ENCODE measurements at places on chromosomes 2 and 18.

- H3K4me1 ChIP-seq: peaks cover 2% of the 10 kb centered on the region
- no peak for DNase-seq
- H3K27me3 ChIP-seq: peaks cover 5% of the 10 kb centered on the region
- no peak overlapping the region for H3K27ac ChIP-seq
Measured at GRCh38 chr2:84288293-84288692, 170.8 kb downstream of the SUCLG1 start.

- H3K27me3 ChIP-seq: no peaks in the 10 kb centered on the region
- no peaks in the 10 kb centered on the region for H3K36me3 ChIP-seq
- H3K4me1 ChIP-seq: no peaks in the 10 kb centered on the region
- no peak overlapping the region for H3K27ac ChIP-seq
- H3K4me3 ChIP-seq: no peak overlapping the region
- no peak for DNase-seq
Measured at GRCh38 chr2:76749858-76750257, 772.3 kb downstream of the LRRTM4 start.

GRCh38 chr2:49152824-49153223 lies 1.5 kb downstream of the FSHR start:
- no peaks in the 10 kb centered on the region for H3K27me3 ChIP-seq
- no peak for DNase-seq
- H3K36me3 ChIP-seq: no peaks in the 10 kb centered on the region

- no peaks in the 10 kb centered on the region for H3K27me3 ChIP-seq
- no peak for DNase-seq
- no peak overlapping the region for H3K27ac ChIP-seq
- no peak overlapping the region for H3K4me3 ChIP-seq
Measured at GRCh38 chr2:155368934-155369333, 670.4 kb downstream of the KCNJ3 start.

- H3K4me1 ChIP-seq: peaks cover 26% of the 10 kb centered on the region
- peak overlapping the region; percentile 28 for H3K27ac ChIP-seq
- H3K4me3 ChIP-seq: peak overlapping the region; percentile 73
- peaks cover 2% of the 10 kb centered on the region for H3K36me3 ChIP-seq
- H3K27me3 ChIP-seq: no peaks in the 10 kb centered on the region
Measured at GRCh38 chr2:25822190-25823117, 55.8 kb downstream of the ASXL2 start.

GRCh38 chr2:145203891-145204290 lies 684.0 kb upstream of the ZEB2 start:
- no peaks in the 10 kb centered on the region for H3K36me3 ChIP-seq
- H3K27me3 ChIP-seq: no peaks in the 10 kb centered on the region
- DNase-seq: no peak
- H3K4me3 ChIP-seq: no peak overlapping the region
- peaks cover 3% of the 10 kb centered on the region for H3K4me1 ChIP-seq

- no peak overlapping the region for H3K4me3 ChIP-seq
- DNase-seq: no peak
- H3K27ac ChIP-seq: no peak overlapping the region
- H3K27me3 ChIP-seq: no peaks in the 10 kb centered on the region
Measured at GRCh38 chr2:200871151-200871550, 6.7 kb upstream of the CLK1 start.

DNA sequence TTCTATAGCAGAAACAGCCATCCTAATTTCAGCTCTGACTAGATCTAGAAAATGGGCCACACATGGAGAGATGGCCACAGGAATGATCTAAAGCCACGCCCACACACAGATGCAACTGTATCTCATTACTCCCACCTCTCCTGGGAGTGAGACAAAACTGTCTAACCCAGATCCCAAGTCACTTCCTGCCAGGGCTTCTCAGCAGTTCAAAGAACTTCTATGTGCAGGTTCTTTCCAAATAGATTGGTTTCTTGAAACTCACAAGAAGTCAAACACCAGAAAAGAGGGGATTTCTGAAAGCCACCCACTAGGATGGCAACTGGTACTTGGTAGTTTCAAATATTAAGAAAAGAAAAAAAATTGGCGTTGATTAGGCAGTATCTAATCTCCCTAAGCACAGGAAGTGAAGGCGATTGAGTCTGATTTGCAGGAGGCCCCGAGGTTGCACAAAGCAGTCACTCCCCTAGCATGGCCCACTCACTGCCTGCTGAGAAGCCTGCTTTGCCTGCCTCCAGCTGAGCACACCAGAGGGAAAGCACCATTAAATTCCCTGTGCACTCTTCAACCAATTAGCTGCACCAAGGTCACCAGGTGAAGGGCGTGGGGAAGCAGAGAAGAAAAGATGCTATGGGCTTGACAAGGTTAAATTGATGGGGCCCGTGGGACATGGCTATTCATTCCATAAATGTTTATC lies 51.1 kb downstream of the PAPOLG start:
- H3K4me3 ChIP-seq: no peak overlapping the region
- no peak for DNase-seq
- H3K27me3 ChIP-seq: no peaks in the 10 kb centered on the region
- H3K36me3 ChIP-seq: no peaks in the 10 kb centered on the region

GRCh38 chr2:227782804-227783203 lies 30.8 kb upstream of the CCL20 start:
- H3K27ac ChIP-seq: peak overlapping the region; percentile 85
- peaks cover 5% of the 10 kb centered on the region for H3K27me3 ChIP-seq

GRCh38 chr2:210170446-210171303 lies 534 bp downstream of the KANSL1L start:
- DNase-seq: peak; percentile 96
- peak overlapping the region; percentile 90 for H3K27ac ChIP-seq
- peaks cover 9% of the 10 kb centered on the region for H3K4me1 ChIP-seq
- H3K36me3 ChIP-seq: no peaks in the 10 kb centered on the region
- H3K27me3 ChIP-seq: peaks cover 4% of the 10 kb centered on the region

- no peaks in the 10 kb centered on the region for H3K4me1 ChIP-seq
- no peaks in the 10 kb centered on the region for H3K36me3 ChIP-seq
Measured at GRCh38 chr18:42578792-42579191, 536.7 kb downstream of the RIT2 start.

DNA sequence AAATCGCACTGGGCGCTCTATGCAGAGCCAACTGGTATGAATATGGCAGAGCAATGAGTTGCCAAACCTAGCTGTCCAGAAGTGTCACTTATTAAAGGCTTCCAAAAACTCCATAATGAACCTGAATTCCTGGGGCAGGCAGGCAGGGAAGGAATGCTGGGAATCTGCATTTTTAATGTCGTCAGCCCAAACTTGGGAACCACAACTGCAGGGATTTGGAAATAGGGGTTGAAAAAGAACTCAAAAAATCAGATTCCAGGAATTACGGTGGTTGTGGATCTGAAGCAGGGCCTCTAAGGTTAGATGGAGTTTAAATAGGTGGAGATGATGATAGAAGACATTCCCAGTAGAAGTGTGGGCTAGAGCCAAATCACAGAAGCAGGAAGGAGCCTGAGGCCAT lies 15.0 kb downstream of the NCKAP5 start:
- H3K36me3 ChIP-seq: no peaks in the 10 kb centered on the region
- H3K27ac ChIP-seq: no peak overlapping the region
- H3K27me3 ChIP-seq: peaks cover 2% of the 10 kb centered on the region
- no peaks in the 10 kb centered on the region for H3K4me1 ChIP-seq
- no peak for DNase-seq

DNA sequence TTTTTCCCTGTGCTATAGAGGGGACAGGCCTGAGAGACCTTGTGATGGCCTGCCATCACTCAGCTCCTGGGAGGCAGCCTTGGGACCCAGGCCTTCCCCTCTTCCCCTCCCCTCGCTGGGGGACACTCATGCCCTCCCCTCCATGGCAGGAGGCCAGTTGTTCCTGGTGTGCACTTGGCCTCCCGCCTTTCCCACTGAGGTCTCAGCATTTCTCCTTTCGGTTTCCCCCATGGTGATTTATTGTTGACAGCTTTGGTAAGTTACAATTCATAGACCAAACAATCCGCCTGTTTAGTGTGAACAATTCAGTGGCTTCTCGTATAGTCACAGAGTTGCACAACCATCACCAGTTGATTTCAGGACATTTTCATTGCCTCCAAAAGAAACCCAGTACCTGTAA lies 10.2 kb upstream of the CNDP1 start:
- peaks cover 30% of the 10 kb centered on the region for H3K36me3 ChIP-seq
- no peaks in the 10 kb centered on the region for H3K4me1 ChIP-seq
- H3K27me3 ChIP-seq: no peaks in the 10 kb centered on the region
- H3K27ac ChIP-seq: no peak overlapping the region
- no peak overlapping the region for H3K4me3 ChIP-seq

- peaks cover 7% of the 10 kb centered on the region for H3K36me3 ChIP-seq
- H3K27ac ChIP-seq: no peak overlapping the region
- H3K4me1 ChIP-seq: peaks cover 12% of the 10 kb centered on the region
- no peak overlapping the region for H3K4me3 ChIP-seq
Measured at GRCh38 chr2:157326698-157327097, 1.1 kb upstream of the ERMN start.

DNA sequence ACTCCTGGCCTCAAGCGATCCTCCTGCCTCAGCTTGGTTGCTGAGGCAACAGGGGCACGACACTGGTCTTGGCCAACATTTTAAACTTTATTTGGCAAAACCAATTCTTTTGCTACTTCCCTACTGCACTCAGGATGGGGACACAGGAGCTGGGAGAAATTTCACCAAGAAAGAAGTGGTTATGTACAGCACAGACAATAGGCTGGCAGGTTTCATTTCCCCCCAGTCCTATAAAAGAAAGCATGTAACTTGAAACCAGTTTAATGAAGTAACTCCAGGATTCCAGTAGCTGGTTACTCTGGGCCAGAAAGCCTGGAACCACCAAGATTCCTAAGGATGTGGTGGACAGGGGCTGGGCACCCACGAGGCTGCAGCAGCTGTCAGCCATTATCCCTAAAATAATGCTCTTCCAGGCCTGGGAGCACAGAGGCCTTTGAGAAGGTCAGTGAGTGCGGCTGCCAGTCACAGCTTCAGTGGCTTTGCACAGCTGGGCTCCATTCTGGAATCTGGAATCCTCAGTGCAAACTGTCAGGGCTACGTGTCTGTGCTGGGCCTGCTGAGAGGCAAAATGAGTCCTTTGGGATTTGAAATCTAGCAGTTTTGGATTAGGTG lies 142.3 kb upstream of the ITGA6 start:
- peaks cover 2% of the 10 kb centered on the region for H3K27me3 ChIP-seq
- no peak overlapping the region for H3K27ac ChIP-seq
- H3K4me3 ChIP-seq: no peak overlapping the region

DNA sequence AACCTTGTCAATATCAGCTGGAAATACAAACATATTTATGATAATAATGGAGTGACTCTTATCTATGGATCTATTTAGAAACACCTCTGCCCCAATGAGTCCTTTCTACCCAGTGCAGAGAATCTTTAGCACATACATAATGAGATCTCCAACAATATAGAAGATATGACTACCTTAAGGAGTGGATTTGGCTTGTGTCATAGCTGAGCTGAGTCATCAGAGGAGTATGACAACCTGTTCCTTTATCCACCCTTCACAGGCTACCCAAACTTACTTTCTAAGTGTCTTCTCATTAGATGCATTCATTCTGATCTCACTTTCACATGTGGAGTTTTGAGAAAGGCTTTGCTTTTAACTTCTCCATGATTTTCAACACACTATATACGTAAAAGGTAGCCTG lies 1218.9 kb downstream of the DSC3 start:
- no peaks in the 10 kb centered on the region for H3K36me3 ChIP-seq
- no peak overlapping the region for H3K27ac ChIP-seq
- no peaks in the 10 kb centered on the region for H3K4me1 ChIP-seq
- no peaks in the 10 kb centered on the region for H3K27me3 ChIP-seq
- H3K4me3 ChIP-seq: no peak overlapping the region

DNA sequence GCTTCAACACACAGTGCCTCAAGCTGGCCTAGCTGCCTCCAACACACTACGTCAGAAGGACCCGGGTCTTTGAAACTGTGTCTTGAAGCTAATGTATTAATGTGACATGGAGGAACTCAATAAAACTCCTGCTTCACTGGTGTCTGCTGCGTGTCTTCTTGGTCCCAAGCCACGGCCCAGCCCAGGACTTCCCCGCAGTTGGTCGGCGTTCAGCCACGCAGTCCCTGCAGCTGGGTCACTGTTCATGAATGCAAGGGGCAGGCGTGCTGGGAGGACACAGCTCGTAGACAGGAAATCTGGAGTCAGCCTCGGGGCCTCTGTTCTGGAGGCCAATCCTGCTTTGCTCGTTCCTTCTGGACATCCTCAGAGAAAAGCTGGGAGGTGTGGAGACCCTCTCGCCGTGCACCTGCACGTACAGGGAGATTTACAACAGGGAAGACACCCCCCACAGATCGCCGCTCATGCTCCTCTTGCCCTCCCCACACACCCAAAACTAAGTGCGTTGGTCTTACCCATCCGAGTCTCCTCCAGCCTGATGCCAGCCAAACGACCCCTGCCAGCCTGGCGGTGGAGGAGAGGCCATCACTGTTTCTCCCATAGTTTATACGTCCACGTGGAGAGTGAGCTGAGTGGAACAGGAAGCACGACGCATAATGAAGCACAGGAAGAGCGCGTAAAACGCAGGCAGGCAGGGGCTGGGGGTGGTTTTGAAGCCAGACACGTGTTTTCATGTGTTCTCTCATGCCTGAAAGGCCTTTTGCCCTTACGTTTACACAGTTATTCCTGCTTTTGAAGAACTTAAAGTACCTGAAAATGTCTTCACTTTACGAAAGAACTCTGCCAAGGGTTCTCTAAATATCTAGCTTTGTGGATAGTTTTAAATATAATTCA lies 39.7 kb downstream of the ADI1 start:
- no peak for DNase-seq
- H3K4me3 ChIP-seq: no peak overlapping the region
- peak overlapping the region; percentile 79 for H3K27ac ChIP-seq
- H3K36me3 ChIP-seq: peaks cover 19% of the 10 kb centered on the region
- H3K27me3 ChIP-seq: no peaks in the 10 kb centered on the region

- no peak for DNase-seq
- peaks cover 14% of the 10 kb centered on the region for H3K4me1 ChIP-seq
- no peaks in the 10 kb centered on the region for H3K36me3 ChIP-seq
- no peak overlapping the region for H3K27ac ChIP-seq
- H3K27me3 ChIP-seq: no peaks in the 10 kb centered on the region
- no peak overlapping the region for H3K4me3 ChIP-seq
Measured at GRCh38 chr2:24121469-24121868, 1.7 kb downstream of the PFN4 start.

DNA sequence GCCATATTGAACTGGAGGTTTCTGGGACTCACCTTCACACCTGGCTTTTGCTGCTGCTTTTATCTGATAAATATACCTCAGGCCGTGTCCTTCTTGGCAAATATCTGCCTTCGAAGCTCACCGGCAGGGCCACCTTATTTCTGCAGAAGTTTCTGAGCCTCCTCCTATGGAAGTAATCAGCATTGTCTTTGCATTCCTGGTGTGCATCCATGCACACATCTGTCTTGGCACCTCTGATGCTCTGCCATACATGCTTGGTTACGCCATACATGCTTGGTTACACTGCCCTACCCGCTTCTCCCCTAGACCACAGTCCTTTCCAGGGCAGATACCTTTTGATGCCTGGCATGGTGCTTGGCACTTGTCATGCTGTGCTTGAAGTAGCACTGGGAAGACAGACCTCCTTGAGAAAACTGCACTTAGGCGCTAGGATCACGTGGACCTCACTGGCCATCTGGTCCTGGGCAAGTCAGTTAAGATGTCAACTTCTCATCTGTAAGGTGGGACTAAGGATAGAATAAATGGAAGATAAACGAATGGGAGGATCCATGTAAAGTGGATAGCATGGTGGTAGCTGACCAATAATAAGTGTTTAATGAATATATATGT lies 66.8 kb downstream of the ZNF236 start:
- peaks cover 27% of the 10 kb centered on the region for H3K36me3 ChIP-seq
- H3K4me1 ChIP-seq: no peaks in the 10 kb centered on the region
- H3K4me3 ChIP-seq: no peak overlapping the region
- H3K27me3 ChIP-seq: no peaks in the 10 kb centered on the region
- H3K27ac ChIP-seq: no peak overlapping the region

Data from memory B cell (primary cell).